ENCODE measurements at places on chromosomes 2 and 18.
A peak's percentile ranks its signal among the peaks of the same experiment; 100 is the strongest.

DNA sequence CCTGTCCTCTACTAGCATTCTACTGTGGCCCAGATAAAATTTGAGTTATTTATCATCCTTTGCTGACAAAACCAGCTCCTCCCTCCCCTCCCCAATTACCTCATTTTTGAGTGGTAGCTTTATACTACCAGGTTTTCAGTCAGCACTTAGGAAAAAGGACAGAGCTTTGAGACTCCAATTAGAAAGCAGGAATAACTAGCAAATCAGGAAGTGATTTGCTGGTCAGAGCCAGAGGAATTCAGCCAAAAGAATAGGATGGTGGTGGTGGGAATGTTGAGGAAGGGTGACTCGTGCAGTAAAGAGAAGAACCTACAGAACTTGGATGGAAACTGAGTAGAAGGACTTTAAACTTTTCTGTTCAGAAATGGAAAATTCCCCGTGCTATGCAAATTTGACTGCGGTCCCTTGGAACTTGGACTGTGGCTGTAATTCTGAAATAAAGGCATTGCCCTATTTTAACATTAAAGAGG, 3.7 kb downstream of the MYL12B start:
- no peak for DNase-seq

GRCh38 chr2:24272907-24273306, 87.4 kb downstream of the ITSN2 start:
- DNase-seq = no peak

- DNase-seq = no peak
These were observed 37.6 kb downstream of the TMEM163 start for GRCh38 chr2:134681201-134681600.

GRCh38 chr2:30789670-30790210, 17.5 kb downstream of the CAPN13 start:
- DNase-seq = no peak

GRCh38 chr18:7646174-7646886, 79.2 kb downstream of the PTPRM start:
- no peak for DNase-seq

- DNase-seq = no peak
These were observed 394.8 kb upstream of the ATP5MC3 start for GRCh38 chr2:175576270-175576669.

DNA sequence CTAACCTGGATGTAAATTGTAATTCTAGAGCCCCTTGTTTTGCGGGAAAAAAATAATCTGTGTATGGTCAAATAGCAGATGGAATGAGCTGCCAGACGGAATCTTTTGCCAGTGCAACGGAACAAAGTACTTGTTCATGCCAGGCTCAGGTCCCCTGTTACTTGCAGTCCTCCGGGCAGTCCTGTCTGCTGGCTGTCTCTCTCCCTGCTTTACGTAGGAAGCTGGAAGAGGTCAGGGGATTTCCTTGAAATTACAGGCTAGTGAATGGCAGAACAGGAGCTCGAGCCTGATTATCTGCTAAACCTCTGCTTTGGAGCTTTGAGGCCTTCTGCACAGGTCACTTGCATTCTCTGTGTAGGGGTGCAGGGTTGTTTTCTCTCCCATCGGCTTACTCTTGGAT, 54.8 kb downstream of the LRRFIP1 start:
- DNase-seq = no peak

DNA sequence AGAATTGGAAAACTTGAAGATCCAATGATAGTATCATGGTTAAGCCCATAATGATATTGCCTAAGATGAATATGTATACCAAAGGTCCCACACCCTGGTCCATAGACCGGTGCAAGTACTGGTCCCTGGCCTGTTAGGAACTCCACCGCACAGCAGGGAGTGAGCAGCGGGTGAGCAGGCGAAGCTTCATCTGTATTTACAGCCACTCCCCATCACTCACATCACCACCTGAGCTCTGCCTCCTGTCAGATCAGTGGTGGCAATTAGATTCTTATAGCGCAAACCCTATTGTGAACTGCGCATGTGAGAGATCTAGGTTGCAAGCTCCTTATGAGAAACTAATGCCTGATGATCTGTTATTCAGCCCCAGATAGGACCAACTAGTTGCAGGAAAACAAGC, 402.4 kb downstream of the EPHA4 start:
- no peak for DNase-seq

DNA sequence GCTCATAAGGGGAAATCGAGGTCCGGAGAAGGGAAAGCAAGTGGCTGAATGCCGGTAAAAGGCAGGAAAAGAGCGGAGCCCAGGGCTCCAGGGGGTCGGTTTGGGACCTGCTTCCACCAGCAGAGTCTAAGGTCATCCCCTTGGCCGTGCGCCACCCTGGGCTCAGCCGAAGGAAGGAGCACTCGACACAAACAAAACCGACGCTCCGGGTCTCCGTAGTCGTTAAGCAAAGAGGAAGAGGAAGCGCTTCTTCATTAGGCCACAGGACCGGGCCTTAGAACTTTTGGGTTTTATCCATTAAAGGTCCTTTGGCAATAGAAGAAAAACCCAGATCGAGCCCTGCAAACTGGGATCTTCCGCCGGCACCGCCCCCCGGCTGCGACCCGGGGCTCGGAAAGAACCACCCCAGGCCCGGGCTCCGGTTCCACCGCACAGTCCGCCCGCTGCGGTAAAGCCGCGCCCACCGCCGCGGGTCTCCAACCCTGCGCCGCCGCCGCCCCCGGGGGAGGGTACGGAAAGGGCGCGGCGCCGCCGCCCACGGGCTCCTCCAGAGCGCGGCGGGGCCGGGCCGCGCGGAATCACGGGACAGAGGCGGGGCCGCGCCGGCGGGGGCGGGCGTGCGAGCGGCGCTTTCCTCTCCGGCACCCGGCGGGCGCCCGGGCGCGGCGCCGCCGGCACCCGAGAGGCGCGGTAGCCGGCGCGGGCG, at the start of gene TTL:
TTL (plus strand) TSS at position 629 of the 706 bp plus-strand sequence. CDS start 189 bp downstream, outside the sequence.
- peak; percentile 74 for DNase-seq

GRCh38 chr18:48902023-48902855, 48.5 kb downstream of the SMAD7 start:
- DNase-seq = no peak

- no peak for DNase-seq
These were observed 81.8 kb downstream of the TNS1 start for GRCh38 chr2:217920879-217921603.

- no peak for DNase-seq
These were observed 193.1 kb upstream of the UBE2E3 start for GRCh38 chr2:180787330-180787729.

DNA sequence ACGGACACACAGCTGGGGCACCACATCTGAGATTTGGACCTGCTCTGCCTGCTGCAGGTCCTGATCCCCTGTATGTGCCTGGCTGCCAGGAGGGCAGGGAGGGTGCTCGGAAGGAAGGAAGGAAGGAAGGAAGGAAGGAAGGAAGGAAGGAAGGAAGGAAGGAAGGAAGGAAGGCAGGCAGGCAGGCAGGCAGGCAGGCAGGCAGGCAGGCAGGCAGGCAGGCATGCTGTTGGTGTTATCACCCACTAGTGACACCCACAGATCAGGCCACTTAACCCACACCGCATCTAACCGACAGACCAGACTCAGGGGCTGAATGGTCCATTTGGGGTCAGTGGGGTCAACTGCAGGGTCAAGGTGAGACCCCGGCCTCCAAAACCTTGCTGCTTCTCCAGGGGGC, 5.8 kb downstream of the KLHL30 start:
- DNase-seq = no peak

DNA sequence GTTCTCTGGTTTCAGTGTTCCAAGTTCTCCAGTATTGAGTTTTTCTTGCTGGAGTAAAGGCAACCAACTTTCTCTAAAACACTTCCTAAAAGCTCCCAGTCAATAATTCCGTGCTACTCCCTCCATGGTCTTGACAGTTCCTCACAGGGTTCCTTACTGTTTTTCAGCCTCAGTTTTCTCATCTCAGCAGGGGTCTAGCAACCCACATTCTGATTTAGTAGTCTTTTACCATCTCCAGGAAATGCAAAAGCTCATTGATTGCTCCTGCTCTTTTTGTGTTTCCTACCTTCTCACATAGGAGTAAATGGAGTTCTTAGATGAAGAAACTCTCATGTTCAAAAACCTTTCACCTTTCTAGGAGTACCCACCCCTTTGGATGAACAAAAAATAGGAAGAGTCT, 978.8 kb upstream of the POU3F3 start:
- DNase-seq = no peak

DNA sequence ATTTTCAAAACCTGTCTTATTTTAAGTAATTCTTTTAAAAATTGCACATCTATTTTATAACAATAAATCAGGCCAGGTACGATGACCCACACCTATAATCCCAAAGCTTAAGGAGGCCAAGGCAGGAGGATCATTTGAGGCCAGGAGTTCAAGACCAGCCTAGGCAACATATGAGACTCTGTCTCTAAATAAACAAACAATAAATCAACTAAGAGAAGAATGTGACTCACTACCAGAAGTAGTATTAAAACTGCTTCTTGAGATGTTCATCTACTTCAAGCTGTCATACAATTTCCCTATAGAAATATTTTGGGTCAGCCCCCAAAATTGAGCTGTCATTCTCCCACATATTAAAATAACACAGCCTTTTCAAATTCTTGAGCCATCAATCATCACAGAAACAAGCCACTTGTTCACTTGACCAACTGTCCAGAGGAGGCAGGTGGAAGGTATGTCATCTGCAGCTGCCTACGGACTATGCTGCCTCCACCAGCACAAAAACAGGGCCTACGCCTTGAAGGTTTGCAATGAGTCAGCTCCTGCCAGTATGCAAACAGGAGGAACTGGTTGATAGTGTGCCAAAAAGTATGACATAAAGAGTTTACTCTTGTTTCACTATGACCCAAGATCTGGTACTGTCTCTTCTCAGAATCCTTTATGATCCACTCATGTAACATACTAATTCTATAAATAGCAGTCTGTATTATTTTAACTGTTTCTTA, 33.6 kb downstream of the KIDINS220 start:
- peak; percentile 7 for DNase-seq

GRCh38 chr2:105470979-105471378, 72.1 kb upstream of the FHL2 start:
- no peak for DNase-seq

- no peak for DNase-seq
These were observed 1059.3 kb upstream of the GYPC start for GRCh38 chr2:125596612-125597011.

- no peak for DNase-seq
These were observed 204.4 kb upstream of the RASGRP3 start for GRCh38 chr2:33272001-33272400.

DNA sequence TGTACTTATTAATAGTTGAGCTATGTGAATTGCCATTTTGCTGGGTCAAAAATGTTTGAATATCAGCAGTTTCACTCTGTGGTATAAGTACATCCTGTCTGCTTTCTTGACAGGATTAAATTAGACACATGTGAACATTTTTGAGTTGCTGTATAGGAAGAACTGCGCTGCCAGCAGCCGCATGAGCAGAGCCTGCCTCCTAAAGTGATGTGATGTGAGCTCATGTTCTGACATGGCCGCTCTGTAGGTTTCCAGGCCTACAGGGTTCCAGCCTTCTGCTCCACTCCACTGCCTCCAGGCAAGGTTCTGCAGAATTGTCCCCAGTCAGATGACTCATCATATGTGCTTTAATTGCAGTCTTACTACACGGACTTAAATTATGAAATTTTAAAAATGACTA, 119.7 kb upstream of the NFATC1 start:
- DNase-seq = no peak

DNA sequence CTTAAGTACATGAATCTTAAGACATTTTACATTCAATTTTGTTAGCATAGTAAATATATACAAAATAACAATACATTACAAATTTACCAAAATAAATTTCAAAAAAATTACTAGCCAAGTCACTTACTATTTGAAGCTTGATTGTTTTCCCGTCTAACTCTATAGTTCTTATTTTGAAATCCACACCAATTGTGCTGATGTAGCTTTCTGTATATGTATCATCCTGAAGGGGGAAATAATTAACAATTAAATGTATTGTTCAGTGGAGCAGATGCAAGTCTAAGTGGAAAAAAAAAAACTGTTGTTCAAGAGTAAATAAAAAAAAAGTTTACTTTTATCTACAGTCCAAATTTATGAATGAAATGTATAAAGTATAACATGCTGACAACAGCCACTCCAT, 32.1 kb downstream of the RAB1A start:
- DNase-seq = no peak

DNA sequence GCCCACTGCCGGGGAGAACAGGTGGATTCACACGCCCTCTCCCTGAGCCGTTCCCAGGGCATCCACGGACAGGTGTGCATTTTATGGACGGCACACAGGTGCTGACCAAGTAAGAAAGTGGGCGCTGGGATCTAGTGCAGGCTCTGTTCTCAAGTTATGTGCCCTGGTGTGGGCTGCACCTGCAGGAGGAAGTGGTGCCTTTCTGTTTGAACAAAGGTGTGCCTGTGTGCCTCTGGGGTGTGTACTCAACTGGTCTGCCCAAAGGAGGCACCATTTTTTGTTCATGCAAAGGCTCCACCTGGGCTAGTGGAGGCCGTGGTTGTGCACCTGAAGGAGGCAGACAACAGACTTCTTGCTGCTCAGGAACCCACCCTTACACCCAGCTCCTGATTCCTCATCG, 88.2 kb upstream of the HK2 start:
- DNase-seq = no peak

- DNase-seq = no peak
These were observed 247.6 kb downstream of the SMAD2 start for GRCh38 chr18:47682876-47683275.

DNA sequence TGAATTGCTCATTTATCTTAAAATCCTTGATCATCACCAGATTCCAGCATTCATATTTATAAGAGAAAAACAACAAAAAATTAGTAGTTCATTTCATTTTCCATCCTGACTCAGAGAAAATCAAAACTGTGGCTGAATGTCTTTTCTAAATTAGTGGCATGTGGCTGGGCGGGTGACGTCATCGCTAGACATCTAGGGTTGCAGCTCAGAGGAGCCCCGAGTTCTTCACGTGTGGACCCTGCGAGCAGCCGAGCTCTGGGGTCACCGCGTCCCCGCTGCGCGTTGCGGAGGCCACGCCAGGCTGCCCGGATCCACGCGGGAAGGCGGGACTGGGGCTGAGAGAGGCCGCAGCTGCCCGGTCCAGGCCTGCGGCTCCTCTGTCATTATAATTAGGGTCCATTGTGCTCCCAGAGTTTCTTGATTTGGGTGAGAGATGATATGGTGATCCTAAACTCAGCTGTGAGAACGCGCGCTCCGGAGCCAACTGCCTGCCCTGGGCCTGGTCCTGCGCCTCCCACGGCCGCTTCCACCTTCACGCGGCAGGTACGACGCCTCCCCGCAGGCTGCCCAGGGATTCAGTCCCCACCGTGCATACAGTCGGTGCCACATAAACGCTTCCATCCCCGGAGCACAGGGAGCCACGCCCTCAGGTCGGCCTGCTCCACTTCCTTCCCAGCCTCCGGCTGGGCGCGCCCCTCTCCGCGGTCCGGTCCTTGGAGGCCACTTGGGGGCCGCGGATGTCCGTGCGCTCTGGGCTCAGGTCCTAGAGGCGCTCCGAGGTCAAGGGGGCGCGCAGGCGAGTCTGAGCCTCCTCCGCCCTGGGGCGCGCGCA, 56.5 kb downstream of the TMEM18 start:
- DNase-seq = no peak

DNA sequence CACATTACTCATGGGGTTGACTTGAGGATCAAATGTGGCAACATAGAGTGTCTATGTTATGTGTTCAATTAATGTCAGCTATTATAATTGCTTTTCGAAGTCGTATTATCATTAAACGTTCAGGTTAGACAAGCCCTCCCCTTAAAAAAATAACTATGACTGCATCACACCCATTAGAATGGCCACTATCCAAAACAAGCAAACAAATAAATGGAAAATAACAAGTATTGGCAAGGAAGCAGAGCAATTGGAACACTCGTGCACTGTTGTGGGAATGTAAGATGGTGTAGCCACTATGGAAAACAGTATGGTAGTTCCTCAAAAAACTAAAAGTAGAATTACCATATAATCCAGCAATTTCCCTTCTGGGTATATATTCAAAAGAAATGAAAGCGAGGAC, 10.0 kb upstream of the CTIF start:
- no peak for DNase-seq

- no peak for DNase-seq
These were observed 18.1 kb upstream of the CYP26B1 start for GRCh38 chr2:72165792-72166191.
